ENCODE measurements at places on chromosomes 5 and 9. TPM values are rescaled to one million over a fixed set of nuclear protein-coding genes. Genes with fewer than 3 reads are reported as not detected.
A peak's percentile ranks its signal among the peaks of the same experiment; 100 is the strongest.

GRCh38 chr5:68548959-68549676 lies 333.6 kb downstream of the PIK3R1 start:
- H3K36me3 ChIP-seq: peaks cover 6% of the 10 kb centered on the region
- no peak overlapping the region for H3K4me3 ChIP-seq
- H3K27ac ChIP-seq: no peak overlapping the region
- no peaks in the 10 kb centered on the region for H3K4me1 ChIP-seq
- no peak for DNase-seq

DNA sequence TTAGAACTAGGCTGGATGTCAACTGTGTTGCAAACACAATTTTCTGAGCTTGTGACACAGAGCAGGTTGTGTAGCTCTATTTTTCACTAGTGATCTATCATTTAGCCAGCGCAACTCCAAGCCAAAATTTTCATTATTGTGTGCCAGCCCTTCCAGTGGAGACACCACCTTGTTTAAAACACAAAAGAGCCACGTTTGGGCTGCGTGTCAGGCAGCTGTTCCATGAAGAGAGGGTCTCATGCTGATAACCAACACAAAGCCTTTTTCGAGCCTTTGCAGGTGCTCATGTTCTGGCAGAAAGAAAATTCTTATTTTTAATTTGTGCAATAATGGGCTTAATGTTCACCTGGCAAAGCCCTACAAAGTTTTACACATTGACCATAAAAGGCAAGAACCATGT lies 237.6 kb upstream of the RGMB start:
- no peaks in the 10 kb centered on the region for H3K27me3 ChIP-seq
- no peak overlapping the region for H3K27ac ChIP-seq
- peaks cover 3% of the 10 kb centered on the region for H3K36me3 ChIP-seq

GRCh38 chr5:83789371-83789770 lies 68.7 kb upstream of the HAPLN1 start:
- H3K27me3 ChIP-seq: no peaks in the 10 kb centered on the region
- DNase-seq: no peak
- no peak overlapping the region for H3K4me3 ChIP-seq
- no peak overlapping the region for H3K27ac ChIP-seq

DNA sequence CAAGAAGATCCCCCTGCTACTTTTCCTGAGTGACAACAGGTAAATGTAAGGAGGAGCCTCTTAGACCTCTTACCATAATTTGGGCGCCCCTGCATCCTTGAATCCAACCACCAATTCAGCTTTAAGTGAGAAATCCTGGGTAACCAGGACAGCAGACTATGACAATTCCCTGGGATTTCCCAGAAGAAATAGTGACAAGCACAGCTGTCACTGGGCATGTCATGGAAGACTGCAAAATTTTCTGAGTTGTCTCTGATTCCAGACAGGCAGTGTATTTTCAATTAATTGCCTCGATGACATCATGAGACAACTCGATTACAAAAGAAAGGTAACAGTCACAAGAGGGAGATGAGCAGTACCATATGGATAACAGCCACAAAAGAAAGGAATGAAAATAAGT lies 256.9 kb downstream of the BNC2 start:
- no peaks in the 10 kb centered on the region for H3K27me3 ChIP-seq
- H3K4me1 ChIP-seq: peaks cover 28% of the 10 kb centered on the region
- no peak for DNase-seq

- no peak overlapping the region for H3K4me3 ChIP-seq
- H3K4me1 ChIP-seq: peaks cover 37% of the 10 kb centered on the region
- no peak for DNase-seq
- no peaks in the 10 kb centered on the region for H3K27me3 ChIP-seq
- no peaks in the 10 kb centered on the region for H3K36me3 ChIP-seq
Observed at GRCh38 chr5:146825033-146825432, 53.5 kb downstream of the PPP2R2B start.

- no peaks in the 10 kb centered on the region for H3K4me1 ChIP-seq
- no peaks in the 10 kb centered on the region for H3K36me3 ChIP-seq
- no peak overlapping the region for H3K27ac ChIP-seq
Observed at GRCh38 chr9:14260101-14260500, 53.8 kb downstream of the NFIB start.

DNA sequence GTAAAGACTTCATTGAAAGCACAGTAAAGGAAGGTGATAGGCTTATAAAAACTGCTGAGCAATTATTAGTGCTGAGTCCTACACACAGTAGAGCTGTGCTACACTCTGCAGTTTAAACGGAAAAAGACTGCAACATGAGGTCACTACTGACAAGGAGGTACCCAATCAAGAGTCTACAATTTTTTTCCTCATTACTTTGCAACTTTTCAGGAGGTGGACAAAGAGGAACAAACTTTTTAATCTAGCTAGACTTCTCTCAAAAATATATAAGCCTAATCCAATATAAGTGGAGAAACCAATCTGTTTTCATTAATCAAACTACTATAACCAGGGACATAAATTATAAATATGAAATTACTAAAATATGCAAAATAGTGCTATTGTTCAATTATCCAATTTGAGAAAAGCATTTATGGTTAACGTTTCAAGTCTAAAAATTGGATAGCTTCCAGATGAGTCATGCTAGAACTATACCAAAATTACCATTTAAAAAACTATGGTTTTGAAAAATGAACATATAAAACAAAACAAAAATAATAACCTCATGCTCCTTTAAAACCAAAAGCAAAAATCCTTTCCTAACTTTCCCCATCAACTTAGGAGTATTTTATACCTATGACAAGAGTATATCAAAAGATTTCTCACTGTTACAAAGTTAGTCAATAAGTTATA lies 37.7 kb downstream of the FAM13B start:
- no peak overlapping the region for H3K27ac ChIP-seq
- no peaks in the 10 kb centered on the region for H3K4me1 ChIP-seq
- no peaks in the 10 kb centered on the region for H3K36me3 ChIP-seq
- peaks cover 1% of the 10 kb centered on the region for H3K27me3 ChIP-seq

- peaks cover 17% of the 10 kb centered on the region for H3K27me3 ChIP-seq
- peaks cover 12% of the 10 kb centered on the region for H3K36me3 ChIP-seq
- H3K4me1 ChIP-seq: peaks cover 69% of the 10 kb centered on the region
- no peak for DNase-seq
- H3K4me3 ChIP-seq: peak overlapping the region; percentile 81
Observed at GRCh38 chr5:72125941-72126620, 18.8 kb downstream of the MAP1B start.

- H3K27ac ChIP-seq: peak overlapping the region; percentile 98
- H3K36me3 ChIP-seq: peaks cover 10% of the 10 kb centered on the region
- H3K4me3 ChIP-seq: peak overlapping the region; percentile 53
- H3K4me1 ChIP-seq: peaks cover 9% of the 10 kb centered on the region
Observed at GRCh38 chr5:77590347-77590746, 48.2 kb downstream of the OTP start.

DNA sequence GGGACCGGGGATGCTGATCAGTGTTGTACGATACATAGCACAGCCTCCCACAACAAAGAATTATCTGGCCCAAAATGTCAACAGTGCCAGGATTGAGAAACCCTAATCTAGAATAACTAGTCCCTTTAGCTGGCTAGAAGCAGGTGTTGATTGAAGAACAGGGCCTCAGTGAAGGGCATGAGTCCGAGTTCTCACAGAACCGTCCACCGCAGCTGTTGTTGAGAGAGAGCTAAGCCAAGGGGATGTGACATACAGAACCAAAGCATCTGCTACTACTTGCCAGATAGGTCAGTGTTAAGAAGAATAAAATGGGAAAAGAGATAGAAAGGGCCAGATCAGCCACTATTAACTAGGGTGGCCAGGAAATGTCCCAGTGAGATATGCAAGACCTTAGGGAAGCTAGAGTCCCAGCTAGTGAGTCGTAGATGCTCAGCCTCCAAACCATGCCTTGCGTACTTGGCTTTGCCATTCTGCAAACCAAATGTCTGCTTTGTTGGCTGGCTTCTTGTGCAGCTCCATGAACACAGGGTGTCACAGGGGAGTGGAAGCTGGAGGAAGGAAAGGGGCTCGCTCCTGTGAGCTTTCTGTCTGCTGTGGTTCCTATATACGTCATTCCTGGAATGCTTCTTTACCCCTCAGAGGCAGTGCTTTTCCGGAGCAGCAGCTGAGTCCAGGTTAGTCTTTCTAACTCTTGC lies 68.9 kb downstream of the FBXO38 start:
- peaks cover 5% of the 10 kb centered on the region for H3K4me1 ChIP-seq
- no peaks in the 10 kb centered on the region for H3K27me3 ChIP-seq
- H3K36me3 ChIP-seq: no peaks in the 10 kb centered on the region
- no peak for DNase-seq
- H3K4me3 ChIP-seq: no peak overlapping the region

DNA sequence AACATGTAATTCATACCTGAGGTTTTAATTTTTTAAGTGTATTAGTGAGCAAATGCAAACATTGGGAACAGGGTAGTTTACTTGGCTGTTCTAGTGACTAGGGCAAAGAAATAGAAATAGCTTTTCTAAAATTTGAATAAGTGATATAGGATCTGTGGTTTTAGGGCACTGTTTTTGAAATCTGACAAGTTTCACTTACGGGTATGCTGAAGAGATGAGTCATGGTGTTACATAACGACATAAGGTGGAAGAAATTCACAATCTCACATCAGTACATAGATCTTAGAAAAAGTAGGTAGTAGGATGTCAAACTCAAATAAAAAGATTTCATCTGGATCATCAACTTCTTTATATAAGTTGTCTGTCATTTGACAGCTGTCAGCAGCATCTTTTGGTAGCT lies 772.3 kb downstream of the MAT2B start:
- DNase-seq: no peak
- no peaks in the 10 kb centered on the region for H3K27me3 ChIP-seq
- no peaks in the 10 kb centered on the region for H3K36me3 ChIP-seq
- H3K4me3 ChIP-seq: no peak overlapping the region
- H3K4me1 ChIP-seq: no peaks in the 10 kb centered on the region
- H3K27ac ChIP-seq: no peak overlapping the region

- H3K27ac ChIP-seq: no peak overlapping the region
- H3K4me1 ChIP-seq: peaks cover 68% of the 10 kb centered on the region
- peaks cover 15% of the 10 kb centered on the region for H3K27me3 ChIP-seq
- DNase-seq: no peak
- H3K36me3 ChIP-seq: peaks cover 9% of the 10 kb centered on the region
Observed at GRCh38 chr5:158857371-158857770, 242.3 kb downstream of the EBF1 start.

DNA sequence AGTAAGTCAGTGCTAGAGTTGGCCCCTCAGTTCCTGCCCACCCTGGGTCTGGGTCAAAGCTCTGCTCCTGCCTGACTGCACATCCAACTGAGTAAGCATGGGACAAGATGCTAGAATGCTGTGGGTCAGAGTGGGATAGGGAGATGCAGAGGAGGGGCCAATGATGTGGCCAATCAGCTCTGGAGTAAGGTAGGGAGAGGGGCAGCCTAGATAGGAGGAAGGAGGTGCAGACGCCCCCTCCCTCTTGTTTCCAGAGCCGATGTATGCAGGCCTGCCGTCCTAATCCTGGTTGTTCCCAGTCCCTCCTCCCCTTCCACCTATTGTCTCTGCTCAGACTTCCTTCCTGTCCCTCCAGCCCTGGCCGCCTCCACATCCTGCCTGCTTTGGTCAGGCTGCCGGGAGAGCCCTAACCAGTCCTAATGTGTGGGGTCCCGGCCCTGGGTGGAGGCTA lies 1.3 kb downstream of the ARAP3 start:
- H3K4me3 ChIP-seq: no peak overlapping the region
- peaks cover 4% of the 10 kb centered on the region for H3K4me1 ChIP-seq
- no peaks in the 10 kb centered on the region for H3K27me3 ChIP-seq
- H3K36me3 ChIP-seq: no peaks in the 10 kb centered on the region
- DNase-seq: peak; percentile 33

DNA sequence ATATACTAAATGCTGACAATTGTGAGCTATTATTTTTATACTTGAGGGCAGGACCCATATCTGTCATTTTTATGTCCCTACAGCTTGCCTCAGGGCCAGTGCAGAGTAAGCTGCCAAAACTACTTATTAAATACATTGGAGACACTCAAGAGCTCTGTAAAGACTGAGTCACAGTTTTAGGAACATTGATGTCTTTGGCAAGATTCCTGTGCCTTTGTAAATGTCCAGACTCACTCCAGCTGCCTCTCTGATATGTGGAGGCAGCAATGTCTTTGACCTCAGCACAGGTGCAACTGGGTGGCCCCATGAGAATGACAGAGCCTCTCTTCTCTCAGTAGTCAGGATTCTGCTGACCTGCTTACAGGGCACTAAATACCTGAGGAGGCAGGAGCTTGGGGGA lies 363.2 kb downstream of the OSTF1 start:
- no peaks in the 10 kb centered on the region for H3K27me3 ChIP-seq
- H3K4me1 ChIP-seq: peaks cover 3% of the 10 kb centered on the region
- DNase-seq: no peak
- H3K27ac ChIP-seq: no peak overlapping the region
- no peaks in the 10 kb centered on the region for H3K36me3 ChIP-seq

GRCh38 chr5:476102-476813 lies 33.3 kb downstream of the EXOC3 start:
- DNase-seq: no peak
- H3K27ac ChIP-seq: no peak overlapping the region
- H3K4me1 ChIP-seq: no peaks in the 10 kb centered on the region
- peaks cover 12% of the 10 kb centered on the region for H3K27me3 ChIP-seq
- H3K36me3 ChIP-seq: no peaks in the 10 kb centered on the region
- no peak overlapping the region for H3K4me3 ChIP-seq

GRCh38 chr9:70100362-70100761 lies 56.7 kb downstream of the MAMDC2 start:
- peaks cover under 1% of the 10 kb centered on the region for H3K27me3 ChIP-seq
- no peaks in the 10 kb centered on the region for H3K36me3 ChIP-seq
- DNase-seq: no peak
- H3K4me3 ChIP-seq: no peak overlapping the region
- no peaks in the 10 kb centered on the region for H3K4me1 ChIP-seq

DNA sequence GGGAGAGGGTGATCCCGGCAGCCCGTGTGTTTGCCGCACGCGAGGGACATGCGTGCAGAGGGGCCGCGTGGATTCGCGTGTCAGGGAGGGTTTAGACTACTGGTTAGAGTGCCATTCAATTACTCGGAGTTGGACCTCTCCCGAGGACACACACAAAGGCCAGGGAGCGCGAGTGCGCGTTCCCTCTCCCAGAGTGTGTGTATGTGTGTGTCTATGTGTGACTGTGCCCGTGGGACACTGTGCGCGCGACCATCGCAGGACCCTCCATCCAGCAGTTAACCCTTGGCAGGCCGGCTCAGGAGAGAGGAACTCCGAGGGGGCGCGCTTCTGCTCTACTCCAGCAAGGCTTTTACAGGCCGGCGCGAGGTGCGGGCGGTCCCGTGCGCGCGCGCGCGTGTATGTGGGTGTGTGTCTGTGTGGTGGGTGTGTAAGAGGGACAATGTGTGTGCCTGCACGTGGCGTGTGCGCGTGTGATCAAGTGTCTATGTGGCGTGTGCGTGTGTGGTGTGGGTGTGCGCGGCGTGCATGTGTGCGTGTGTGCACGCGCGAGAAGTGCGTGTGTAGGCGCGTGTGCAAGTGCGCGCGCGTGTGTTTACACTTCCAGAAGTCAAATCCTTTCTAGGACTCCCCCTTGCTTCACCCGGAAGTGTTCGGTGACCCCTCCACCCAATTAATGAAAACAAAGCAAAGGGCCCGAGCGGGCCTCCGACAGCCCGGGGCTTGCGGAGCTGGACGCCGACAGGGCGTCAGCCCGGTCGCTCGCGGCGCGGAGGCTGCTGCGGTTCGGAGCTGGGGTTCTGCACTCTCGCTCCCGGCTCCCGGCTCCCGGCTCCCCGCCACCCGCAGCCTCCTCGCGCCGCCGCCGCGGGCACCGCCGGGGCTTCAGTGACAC lies 75.3 kb upstream of the TBCA start:
- H3K27ac ChIP-seq: peak overlapping the region; percentile 35
- DNase-seq: peak; percentile 55
- H3K4me1 ChIP-seq: peaks cover 24% of the 10 kb centered on the region
- H3K4me3 ChIP-seq: peak overlapping the region; percentile 86
- H3K27me3 ChIP-seq: peaks cover 34% of the 10 kb centered on the region
- peaks cover 12% of the 10 kb centered on the region for H3K36me3 ChIP-seq

The IFNA21 gene
- not detected for total RNA-seq

The GFI1B gene
- not detected for total RNA-seq

The SPATA31D3 gene
- not detected for total RNA-seq

The KCNT1 gene
- total RNA-seq: 0.76 TPM

The RHOBTB3 gene
- 39.0 TPM for total RNA-seq

The OLFML2A gene
- total RNA-seq: not detected
